ENCODE measurements at places on chromosomes 16 and 17. TPM values are rescaled to one million over a fixed set of nuclear protein-coding genes. Genes with fewer than 3 reads are reported as not detected.
A peak's percentile ranks its signal among the peaks of the same experiment; 100 is the strongest.

The SALL1 gene
- total RNA-seq, result 0.11 TPM

- H3K4me3 ChIP-seq, result no peak overlapping the region
- peak overlapping the region; percentile 77 for H3K27ac ChIP-seq
- no peaks in the 10 kb centered on the region for H3K27me3 ChIP-seq
- peaks cover 35% of the 10 kb centered on the region for H3K4me1 ChIP-seq
These were observed 6.7 kb upstream of the C16orf95 start for GRCh38 chr16:87323727-87324410.

GRCh38 chr17:72511874-72512273, 391.1 kb downstream of the SOX9 start:
- H3K4me1 ChIP-seq, result no peaks in the 10 kb centered on the region
- DNase-seq, result no peak

DNA sequence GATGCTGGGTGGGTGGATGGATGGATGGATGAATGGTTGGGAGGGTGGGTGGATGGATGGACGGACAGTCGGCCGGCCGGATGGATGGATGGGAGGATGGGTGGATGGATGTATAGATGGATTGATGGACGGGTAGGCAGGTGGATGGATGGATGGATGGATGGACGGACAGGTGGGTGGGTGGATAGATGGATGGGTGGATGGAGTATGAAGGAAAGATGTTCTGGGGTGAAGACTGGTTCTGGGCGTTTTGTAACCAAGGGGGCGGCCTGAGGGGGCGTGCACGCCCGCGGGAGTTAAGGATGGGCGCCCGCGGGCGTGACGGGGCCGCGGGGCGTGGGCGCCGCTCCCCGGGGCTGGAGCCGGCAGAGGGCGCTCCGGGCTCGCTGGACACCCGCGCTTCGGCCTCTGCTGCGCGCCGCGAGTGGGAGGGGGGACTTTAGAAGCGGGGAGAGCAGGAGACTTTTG, at the start of gene NECAB2:
Gene NECAB2 (plus strand): TSS at position 407 of the 468 bp plus-strand sequence. CDS start 405 bp downstream, outside the sequence.
- H3K4me1 ChIP-seq, result no peaks in the 10 kb centered on the region
- H3K27ac ChIP-seq, result no peak within 1 kb of the TSS
- peak within 1 kb of the TSS; percentile 28 for H3K4me3 ChIP-seq
- DNase-seq, result no peak
